ENCODE measurements at places on chromosomes 7 and 10.

DNA sequence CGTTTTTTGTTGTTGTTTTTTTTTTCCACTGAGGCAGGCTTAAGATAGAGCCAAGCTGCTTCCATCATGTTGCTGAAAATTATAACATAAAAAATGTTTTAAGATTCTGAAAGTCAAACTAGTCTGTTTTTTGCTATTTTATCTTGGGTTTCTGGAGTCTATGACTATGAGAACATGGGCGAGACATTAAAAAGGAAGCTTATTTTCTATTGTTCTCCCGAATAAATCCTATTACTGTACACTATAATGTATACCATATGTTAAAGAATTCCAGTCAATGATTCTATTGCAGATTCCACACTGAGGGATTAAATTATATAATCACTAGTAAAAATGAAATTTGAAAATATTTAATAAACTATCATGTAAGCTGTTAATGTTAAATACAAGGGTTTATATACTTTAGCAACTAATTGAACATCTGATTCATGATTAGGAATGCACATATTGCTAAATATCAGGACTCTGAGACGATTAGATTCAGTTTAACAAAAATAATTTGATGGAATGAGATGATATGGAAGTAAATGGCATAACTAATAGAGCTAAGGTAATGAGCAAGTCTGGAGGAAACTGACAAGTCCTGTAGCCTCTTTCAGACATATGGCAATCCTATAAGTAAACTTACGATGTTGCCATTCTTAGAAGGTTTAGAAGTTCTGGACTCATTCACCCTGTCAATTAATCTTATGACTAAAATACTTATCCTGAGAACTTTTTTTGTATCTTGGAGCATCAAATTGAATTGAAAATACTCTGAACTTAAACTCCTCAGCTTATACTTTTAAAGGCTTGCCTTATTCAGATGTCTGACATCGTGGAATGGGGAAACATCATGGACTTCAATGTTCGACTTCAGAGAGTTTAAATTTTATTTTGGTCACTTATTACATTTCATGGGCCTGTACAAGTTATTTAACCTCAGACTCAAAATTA lies 294.8 kb upstream of the DGKB start:
- DNase-seq, result no peak

DNA sequence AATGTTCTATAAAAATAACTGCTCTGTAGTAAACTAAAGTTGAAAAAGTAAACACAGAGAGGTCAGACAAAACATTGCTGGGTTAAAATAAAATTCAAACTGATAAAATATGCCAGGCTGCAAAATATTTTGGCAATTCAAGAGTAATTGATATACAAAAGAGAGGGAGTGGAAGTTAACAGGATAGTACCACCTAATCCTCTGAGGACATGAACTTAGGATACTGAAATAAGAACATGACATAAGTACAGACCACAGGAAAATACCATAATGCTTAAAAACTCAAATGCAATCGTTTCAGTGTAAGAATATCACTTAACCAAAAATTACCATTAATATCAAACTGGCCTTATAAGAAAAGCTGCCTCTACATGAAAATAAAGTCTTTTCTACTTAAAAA lies 37.6 kb upstream of the GPR22 start:
- no peak for DNase-seq

DNA sequence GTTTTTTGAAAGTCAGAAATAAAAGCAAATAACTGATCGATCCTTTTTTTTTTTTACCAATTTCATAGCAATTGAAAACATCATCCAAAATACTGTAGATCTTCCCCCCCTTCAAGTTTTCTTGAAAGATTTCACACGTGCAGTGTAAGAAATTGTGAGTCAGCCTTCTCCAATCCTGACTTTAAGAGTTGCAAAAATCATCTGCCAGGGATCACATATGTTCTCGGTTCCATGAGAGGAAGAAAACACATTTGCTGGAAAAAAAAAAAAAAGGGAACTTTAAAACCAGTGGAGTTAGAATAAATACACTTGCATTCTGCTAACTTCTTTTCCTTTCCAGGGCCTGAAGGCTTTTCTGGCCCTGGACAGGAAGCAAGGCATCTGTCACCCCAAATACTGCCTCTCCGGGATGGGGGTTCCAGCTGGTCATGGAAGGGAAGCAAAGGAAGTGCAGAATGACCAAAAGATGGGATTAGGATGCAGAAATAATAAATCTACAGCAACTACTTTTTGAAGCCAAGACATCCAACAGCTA lies 198.4 kb upstream of the KIAA1217 start:
- no peak for DNase-seq

DNA sequence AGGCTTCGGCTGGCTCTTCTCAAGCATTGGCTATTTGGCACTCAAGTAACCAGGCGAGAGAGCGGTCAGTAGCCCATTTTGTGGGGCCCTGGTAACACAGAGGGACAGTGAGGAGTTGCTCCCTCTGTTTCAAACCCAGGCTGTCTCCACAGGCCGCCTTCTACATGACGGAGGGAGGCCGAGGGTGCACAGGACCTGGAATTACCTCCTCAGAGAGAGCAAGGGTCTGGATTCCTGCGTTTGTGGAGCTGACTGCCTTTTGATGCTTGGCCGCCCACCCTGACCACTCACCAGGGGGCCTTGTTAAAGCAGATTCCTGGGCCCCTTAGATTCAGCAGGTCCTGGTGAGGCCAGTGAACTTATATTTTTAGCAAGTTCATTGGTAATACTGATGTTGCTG lies 12.3 kb downstream of the UPP1 start:
- no peak for DNase-seq

GRCh38 chr7:5477723-5478531 lies 54.3 kb upstream of the TNRC18 start:
- DNase-seq, result peak; percentile 97

GRCh38 chr7:30682212-30683083 lies at the start of gene CRHR2:
CRHR2 (minus strand) TSS chr7:30682456; CDS start chr7:30682280, 176 bp downstream.
- DNase-seq, result no peak

DNA sequence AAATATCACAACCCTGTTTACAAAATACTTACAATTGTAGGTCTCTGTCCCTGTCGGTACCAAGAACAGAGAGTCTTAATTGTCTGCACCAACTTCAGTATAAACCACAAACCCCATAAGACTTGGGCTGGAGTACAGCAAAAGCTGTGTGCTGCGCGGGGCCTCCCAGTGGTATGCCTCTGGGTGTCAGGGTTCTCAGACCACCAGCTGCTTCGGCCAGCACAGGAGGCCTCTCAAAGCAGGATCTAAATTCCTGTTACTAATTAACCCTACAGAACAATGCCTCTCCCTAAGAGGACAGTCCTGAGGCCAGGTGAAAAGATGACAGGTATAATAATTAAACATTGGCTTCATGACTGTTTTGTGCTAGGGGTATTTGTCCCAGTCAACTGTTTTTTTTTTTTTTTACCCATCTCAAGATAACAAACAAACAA lies 957 bp upstream of the SVIL start:
- DNase-seq, result no peak

DNA sequence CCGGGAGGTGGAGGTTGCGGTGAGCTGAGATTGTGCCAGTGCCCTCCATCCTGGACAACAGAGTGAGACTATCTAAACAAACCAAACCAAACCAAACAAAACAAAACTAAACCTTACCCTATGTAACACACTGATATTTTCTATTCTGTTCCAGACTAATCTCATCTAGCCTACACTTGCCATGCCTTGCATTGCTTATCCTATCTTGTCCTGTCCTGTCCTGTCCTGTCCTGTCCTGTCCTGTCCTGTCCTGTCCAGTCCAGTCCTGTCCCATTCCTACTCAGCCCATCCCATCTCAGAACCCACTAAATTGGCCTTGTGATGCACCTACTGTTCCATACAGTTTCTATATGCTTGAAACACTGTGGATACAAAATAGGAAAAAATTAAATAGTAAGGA lies 64.7 kb upstream of the HDAC9 start:
- DNase-seq, result no peak

DNA sequence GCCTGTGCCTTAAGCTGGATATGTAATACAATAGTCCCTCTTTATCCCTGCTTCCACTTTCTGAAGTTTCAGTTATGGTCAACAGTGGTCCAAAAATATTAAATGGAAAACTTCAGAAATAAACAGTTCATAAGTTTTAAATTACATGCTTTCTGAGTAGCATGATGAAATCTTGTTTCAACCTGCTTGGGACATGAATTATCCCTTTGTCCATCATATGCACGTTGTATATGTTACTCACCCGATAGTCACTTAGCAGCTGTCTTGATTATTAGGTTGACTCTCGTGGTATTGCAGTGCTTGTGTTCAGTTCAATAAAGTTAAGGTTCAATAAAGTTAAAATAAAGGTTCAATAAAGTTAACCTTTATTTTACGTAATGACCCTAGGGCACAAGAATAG lies 25.5 kb downstream of the C1GALT1 start:
- DNase-seq, result no peak

DNA sequence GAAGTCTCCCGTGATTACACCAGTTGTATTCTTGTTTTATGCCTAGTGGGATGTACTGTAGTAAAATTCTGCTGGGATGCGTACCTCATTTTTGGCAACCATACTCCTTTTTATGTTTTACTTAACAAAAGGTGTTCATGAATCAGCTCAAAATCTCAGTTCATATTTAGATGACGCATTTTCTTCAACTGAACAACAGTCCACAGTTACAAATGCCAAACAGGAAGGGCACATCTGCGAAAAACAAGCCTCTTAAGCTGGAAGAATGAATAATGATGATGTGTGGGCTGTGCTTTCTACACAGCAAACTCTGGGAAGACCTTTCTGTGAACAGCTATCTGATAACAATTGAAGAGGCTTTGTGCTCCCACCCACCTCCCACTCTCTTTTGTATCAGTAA lies 68.4 kb upstream of the NRBF2 start:
- no peak for DNase-seq

- DNase-seq, result peak; percentile 99
Measured at GRCh38 chr10:124539935-124540641, 78.5 kb downstream of the LHPP start.

DNA sequence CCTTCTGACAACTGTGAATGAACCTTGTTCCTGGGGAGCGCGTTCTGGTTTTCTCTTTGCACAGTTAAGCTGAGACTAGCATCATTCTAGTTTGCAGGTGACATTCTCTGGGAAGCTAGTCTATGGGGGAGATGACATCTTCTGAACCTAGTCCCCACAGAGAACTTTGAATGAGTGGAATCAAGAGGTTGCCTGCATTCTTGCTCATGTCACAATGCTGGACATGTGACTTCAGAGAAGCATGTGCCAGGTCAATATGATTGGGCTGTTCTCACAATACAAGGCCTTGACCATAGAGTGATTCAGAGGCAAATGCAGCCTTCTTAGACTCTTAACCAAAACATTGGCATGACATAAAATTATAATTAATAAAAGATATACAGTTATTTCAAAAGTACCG lies 22.1 kb downstream of the KLLN start:
- no peak for DNase-seq

Measured in Karpas-422 (cell line).